ENCODE measurements at places on chromosomes 5 and 9. TPM values are rescaled to one million over a fixed set of nuclear protein-coding genes. Genes with fewer than 3 reads are reported as not detected.

DNA sequence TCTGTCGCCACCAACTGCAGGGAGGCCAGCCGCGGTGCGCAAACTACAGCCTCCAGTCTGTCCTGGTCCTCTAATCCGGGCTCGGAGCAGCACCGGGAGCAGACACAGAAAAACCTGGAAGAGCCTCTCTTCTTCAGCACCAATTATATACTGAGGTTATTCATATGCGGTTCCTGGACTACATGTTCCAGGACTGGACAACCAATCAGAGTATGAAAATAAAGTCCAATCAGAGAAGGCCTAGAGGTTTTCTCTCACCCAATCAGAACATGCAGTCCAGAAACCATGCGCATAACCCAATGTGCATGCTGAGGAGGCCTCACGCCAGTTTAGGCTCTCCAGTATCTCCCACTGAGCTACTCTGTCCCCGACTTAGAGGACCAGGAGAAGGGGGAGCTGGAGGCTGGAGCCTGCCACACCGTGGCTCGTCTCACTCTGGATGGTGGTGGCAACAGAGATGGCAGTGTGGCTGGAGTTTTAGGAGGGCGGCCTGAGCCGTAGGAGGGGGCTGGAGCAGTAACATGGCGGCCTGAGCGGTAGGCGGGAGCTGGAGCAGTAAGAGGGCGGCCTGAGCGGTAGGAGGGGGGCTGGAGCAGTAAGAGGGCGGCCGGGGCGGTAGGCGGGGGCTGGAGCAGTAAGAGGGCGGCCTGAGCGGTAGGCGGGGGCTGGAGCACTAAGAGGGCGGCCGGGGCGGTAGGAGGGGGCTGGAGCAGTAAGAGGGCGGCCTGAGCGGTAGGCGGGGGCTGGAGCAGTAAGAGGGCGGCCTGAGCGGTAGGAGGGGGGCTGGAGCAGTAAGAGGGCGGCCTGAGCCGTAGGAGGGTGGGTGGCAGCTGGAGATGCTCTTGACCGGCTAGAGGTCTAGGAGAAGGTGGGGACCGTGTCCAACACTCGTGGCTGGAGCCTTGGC is 20.4 kb upstream of the TRIM52 start:
- no peak for DNase-seq

DNA sequence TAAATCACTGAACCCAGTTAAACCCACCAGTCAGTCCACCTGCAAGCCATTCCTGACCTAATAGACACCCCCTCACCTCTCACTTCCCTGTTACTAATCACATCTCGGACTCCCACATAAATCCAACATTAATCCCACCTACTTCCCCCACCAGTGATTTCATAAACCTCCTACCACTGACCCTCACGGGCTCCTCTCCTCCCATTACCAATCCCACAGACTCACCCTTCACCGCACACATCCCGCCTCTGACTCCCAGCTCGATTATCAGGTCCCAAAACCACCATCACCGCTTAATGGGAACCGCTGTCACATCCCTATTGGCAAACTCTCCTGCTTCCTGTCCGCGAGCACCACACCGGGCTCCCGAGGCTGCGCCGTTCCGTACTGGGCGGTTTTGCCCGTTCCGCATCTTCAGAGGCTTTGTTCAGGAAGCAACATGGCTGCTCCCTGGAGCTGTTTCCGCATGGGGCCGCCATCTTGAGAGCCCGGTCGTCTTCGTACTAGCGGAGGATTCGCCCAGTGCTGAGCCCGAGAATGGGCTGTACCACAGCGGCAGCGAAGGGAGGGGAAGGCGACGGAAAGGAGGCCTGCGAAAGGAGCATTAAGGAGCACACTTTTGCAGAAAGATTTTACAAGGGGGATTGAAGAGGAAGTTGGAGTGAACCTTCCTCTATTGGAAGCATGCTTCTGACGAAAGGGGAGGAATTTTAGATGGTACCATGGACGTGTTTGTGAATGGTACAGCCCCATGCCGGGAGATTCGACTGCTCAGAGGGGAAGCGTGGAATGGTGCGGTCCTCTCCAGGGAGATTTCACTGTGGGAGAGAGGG is at the start of gene ZNF300:
TSS of gene ZNF300 (minus strand) at position 502 of the 833 bp plus-strand sequence. CDS start 1,825 bp downstream, outside the sequence.
- DNase-seq = peak; percentile 90

GRCh38 chr9:112971415-112971814 is 40.6 kb downstream of the ZNF883 start:
- no peak for DNase-seq

- no peak for DNase-seq
These were observed 1028.0 kb downstream of the TAF11L14 start for GRCh38 chr5:18662231-18662630.

DNA sequence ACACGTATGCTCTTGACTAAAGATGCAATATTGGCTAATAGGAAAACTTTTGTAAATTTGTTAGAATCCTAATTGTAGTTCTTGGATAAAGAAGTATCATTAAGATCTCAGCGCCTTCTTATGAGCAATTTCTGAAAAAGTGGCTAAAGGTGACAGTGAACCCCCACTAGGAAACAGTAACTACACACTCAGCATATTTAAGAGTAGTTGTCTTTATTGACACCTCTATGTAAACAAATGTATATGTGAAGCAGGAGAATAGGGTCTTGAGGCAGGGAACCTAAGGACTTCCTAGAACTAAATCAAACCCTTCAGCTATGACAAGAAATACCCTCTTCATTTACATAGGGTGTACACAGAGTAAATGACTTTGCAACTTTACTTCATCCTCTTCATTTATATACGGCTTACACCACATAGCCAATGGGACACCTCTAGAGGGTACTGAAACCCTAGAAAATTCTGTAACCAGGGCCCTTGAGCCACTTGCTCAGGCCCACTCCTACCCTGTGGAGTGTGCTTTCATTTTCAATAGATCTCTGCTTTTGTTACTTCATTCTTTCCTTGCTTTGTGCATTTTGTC is 2.8 kb downstream of the NIPSNAP3A start:
- no peak for DNase-seq

The TMEM252 gene
- total RNA-seq = not detected

GRCh38 chr5:56669534-56670483 is 145.5 kb upstream of the MAP3K1 start:
- DNase-seq = peak; percentile 51

GRCh38 chr5:65577141-65577540 is 14.0 kb downstream of the PPWD1 start:
- no peak for DNase-seq

- DNase-seq = no peak
These were observed 166.5 kb upstream of the PRR16 start for GRCh38 chr5:120297616-120298015.

Data from psoas muscle (tissue), 8 donors.